ENCODE measurements at places on chromosomes 11 and 22. TPM values are rescaled to one million over a fixed set of nuclear protein-coding genes. Genes with fewer than 3 reads are reported as not detected.

Gene C1QTNF5
- 127 TPM for total RNA-seq

Gene DGCR6
- total RNA-seq: 3.9 TPM

Gene KDM2A
- 58.5 TPM for total RNA-seq

Gene JHY
- total RNA-seq: 0.47 TPM

Gene ZNHIT2
- total RNA-seq: 13.1 TPM

Measured in dermis blood vessel endothelial cell (primary cell).